ENCODE measurements at places on chromosomes 4 and X.

GRCh38 chr4:14168919-14169318 lies 541.4 kb upstream of the BOD1L1 start:
- no peak for DNase-seq

DNA sequence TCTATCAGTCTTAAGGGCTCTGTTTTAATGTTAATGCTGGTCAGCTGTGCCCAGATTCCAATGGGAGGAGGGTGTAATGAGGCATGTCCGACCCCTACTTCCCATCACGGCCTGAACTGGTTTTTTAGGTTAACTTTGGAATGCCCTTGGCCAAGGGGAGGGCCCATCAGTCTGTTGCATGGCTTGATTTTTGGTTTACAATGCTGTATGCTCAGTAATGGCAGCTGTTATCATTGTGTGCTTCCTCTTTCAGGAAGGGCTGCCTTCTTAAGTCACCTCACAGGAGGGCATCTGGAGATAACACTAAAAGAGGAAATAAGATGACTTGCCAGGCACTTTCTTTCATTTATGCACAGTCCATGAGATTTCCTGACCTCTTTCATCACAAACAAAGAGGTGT lies 36.3 kb downstream of the ATXN3L start:
- no peak for DNase-seq

DNA sequence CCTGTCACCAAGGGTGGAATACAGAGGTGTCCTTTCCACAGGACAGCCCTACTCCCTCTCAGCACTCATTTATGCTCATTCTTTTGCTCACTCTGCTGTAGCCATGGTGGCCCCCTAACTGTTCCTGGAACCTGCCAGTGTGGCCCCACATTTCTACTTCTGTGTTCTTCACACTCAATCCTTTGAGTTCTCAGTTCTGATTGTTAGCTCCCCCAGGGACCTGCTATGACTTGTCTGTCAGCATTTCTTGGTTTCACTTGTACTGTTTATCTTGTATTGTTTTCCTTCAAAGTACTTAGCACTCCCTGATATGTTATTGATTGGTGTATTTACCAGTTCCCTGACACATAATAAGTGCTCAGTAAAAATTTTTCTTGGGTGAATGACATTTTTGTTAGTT lies 14.9 kb downstream of the VBP1 start:
- DNase-seq: no peak

GRCh38 chr4:162700815-162701361 lies 465.8 kb downstream of the NAF1 start:
- DNase-seq: no peak

DNA sequence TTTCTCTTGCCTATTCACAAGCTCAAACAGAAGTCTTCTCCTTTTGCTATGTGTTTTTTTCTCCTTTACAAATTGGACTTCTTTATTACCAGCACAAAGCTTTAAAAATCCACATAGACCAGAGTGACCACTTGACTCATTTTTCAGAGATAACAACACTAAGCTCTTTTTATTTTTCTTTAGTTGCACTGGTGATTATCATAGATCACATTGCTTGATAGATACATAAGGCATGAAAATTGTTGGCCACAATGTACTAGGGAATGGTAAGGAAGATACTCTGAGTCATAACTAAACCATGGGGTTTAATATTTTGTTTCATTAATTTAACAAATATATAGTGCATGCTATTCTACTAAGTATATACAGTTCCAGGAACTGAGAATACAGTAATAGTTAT lies 159.0 kb downstream of the GASK1B start:
- DNase-seq: no peak
